Muscle of leg (tissue), 16 donors: ENCODE measurements at places on chromosomes 12 and 14. TPM values are rescaled to one million over a fixed set of nuclear protein-coding genes. Genes with fewer than 3 reads are reported as not detected.

Gene INHBC
- total RNA-seq = not detected

- no peak for DNase-seq
- H3K36me3 ChIP-seq = no peaks in the 10 kb centered on the region
- H3K4me3 ChIP-seq = no peak overlapping the region
- no peaks in the 10 kb centered on the region for H3K4me1 ChIP-seq
- no peak overlapping the region for H3K27ac ChIP-seq
- no peaks in the 10 kb centered on the region for H3K27me3 ChIP-seq
Measured at GRCh38 chr14:95242870-95243269, 76.8 kb downstream of the CLMN start.

DNA sequence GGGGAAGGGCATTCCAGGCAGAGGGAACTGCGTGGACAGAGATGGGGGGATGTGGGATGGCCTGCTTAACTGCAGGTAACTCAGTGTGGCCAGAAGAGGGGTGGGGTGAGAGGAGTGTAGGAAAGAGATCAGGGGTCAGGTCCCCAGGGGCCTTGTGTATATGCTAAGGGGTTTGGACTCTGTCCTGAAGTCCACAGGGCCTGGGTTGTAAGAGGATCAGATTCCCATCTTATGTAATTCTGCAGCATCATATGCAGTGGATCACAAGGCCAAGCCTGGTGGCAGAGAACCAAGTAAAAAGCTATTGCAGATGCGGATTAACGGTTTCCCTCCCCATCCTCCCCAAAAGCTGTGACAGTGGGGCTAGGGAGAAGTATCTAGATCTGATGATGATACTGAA is 8.7 kb downstream of the TCTN1 start:
- no peaks in the 10 kb centered on the region for H3K36me3 ChIP-seq
- H3K27ac ChIP-seq = no peak overlapping the region
- no peak overlapping the region for H3K4me3 ChIP-seq
- no peaks in the 10 kb centered on the region for H3K27me3 ChIP-seq
- no peaks in the 10 kb centered on the region for H3K4me1 ChIP-seq
- peak; percentile 35 for DNase-seq

DNA sequence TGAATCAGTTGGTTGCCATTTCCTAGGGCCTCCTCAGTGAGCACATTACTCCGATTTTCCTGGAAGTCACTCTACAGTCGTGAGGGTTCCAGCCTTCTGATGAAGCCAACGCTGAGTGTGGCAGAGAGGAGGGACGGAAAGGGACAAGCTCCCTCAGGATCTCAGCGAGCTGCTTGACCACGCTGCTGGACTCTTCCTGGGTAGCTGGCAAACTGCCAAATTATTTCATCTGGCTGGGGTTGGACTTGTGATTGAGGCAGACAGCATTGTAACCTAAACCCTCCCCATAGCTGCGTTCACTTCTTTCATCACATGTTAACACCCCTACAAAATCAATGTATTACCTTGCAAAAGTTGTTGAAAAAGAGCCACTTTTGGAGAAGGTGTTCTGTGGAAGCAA is 69.6 kb upstream of the CHST11 start:
- H3K36me3 ChIP-seq = no peaks in the 10 kb centered on the region
- H3K4me1 ChIP-seq = no peaks in the 10 kb centered on the region
- no peaks in the 10 kb centered on the region for H3K27me3 ChIP-seq
- DNase-seq = peak; percentile 25
- no peak overlapping the region for H3K27ac ChIP-seq

Gene ACADS
- 20.6 TPM for total RNA-seq

Gene STK38L
- 19.6 TPM for total RNA-seq
